Activated CD4-positive, alpha-beta T cell treated with anti-CD3 and anti-CD28 coated beads, Interleukin-2, amount 50 U/mL, for 1 hour (primary cell): ENCODE measurements at places on chromosomes 3 and 15.

GRCh38 chr3:192010490-192010889 is 549.5 kb downstream of the PYDC2 start:
- DNase-seq: no peak

GRCh38 chr3:7504886-7505775 is 644.2 kb downstream of the GRM7 start:
- DNase-seq: no peak

GRCh38 chr3:154684021-154684420 is 254.0 kb upstream of the GPR149 start:
- DNase-seq: no peak

- no peak for DNase-seq
These were observed 16.5 kb upstream of the FGF7 start for GRCh38 chr15:49406352-49407118.

DNA sequence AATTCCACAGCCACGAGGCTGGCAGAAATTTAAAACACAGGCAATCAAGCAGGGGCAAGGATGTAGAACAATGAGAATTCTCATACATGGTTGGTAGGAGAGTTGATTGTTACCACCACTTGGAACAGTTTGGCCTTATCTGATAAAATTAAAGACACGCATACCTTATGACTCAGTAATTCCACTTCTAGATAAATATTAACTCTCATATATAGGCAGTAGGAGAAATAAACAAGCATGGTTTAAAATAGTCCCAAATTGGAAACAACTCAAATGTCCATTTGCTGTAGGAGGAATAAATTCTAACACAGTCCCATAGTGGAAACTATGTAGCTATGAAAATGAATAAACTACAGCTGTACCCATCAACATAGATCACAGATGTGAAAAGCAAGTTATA is 42.3 kb upstream of the USP3 start:
- DNase-seq: no peak

DNA sequence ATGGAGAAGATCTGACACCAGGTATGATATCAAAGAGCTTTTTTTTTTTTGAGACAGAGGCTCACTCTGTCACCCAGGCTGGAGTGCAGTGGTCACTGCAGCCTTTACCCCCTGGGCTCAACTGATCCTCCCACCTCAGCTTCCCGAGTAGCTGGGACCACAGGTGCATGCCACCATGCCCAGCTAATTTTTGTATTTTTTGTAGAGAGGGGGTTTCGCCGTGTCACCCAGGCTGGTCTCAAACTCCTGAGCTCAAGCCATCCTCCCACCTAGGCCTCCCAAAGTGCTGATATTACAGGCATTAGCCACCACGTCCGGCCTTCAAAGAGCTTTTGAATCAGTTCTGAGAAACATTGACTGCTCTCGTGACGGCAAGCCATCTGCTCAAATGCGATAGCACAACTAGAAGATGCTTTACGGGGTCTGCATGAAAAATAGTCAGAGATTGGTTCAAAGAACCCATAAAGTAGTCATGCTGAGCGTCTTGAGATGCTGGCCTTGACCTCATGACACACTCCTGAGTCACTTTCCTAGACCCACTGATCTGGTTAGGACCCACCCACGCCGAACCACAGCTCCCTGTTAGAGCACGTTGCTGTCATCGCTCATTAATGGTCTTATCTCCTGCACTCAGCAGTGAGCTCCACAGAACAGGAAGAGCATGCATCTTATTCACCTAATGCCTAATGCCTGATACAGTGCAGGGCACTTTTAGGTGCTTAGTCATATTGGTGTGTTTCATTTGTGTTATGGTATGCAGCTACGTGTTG is 57.0 kb upstream of the NR2F2 start:
- DNase-seq: no peak

- DNase-seq: no peak
These were observed 37.4 kb downstream of the SHQ1 start for GRCh38 chr3:72810659-72811434.

- no peak for DNase-seq
These were observed 525.5 kb upstream of the BCHE start for GRCh38 chr3:166362698-166363097.

- peak; percentile 29 for DNase-seq
These were observed 66.1 kb downstream of the RPN1 start for GRCh38 chr3:128584412-128585020.

GRCh38 chr15:91779960-91780359 is 73.5 kb upstream of the SLCO3A1 start:
- DNase-seq: no peak

GRCh38 chr3:99648101-99648500 is 9.7 kb downstream of the COL8A1 start:
- no peak for DNase-seq

GRCh38 chr3:123843668-123844067 is 40.5 kb downstream of the MYLK start:
- DNase-seq: no peak

- no peak for DNase-seq
These were observed 1130.0 kb downstream of the NAALADL2 start for GRCh38 chr3:175989161-175989560.

DNA sequence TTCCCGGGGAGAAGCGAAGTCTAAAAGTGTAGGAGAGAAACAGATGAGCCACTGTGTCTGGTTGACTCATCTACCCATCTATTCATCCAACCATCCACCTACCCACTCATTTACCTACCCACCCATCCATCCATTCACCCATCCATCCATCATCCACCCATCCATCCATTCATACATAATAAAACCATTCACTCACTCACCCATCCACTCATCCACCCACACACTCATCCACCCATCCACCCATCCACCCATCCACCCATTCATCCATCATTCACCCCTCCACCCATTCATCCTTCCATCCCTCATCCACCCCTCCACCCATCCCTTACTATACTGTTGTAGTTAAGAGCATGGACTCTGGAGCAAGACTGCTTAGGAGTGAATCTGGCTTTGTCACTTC is 136.4 kb upstream of the ATP2B2 start:
- no peak for DNase-seq
